Stimulated activated naive B cell treated with anti-CD40 and anti-IgM and Interleukin-4, amounts not matched to agents 10 μg/mL and 1 μg/mL and 100 μg/mL, for 72 hours (primary cell): ENCODE measurements at places on chromosomes 5 and 9.

GRCh38 chr9:117511852-117512481, 97.1 kb upstream of the ASTN2 start:
- no peak overlapping the region for H3K27ac ChIP-seq
- no peak for DNase-seq
- H3K4me3 ChIP-seq, result no peak overlapping the region

DNA sequence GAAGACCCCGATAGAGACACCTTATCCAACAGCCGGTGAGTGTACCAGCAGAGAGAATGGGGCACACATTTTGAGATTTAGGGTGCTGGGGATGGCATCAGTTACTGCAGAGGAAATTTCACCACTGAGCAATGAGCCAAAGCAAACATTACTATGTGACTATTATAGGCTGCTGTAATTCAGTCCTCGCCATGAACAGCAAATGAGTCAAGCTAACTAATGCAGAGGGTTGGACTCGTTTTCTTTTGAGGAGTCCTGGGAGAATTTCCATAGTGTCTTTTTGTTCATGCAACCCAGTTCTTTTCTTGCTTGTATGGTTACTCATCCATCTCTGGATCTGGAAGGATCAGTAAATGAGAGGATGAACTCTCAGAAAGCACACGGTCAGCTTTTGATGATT, 323.8 kb downstream of the PSAT1 start:
- H3K27ac ChIP-seq, result no peak overlapping the region
- no peak overlapping the region for H3K4me3 ChIP-seq
- H3K36me3 ChIP-seq, result no peaks in the 10 kb centered on the region
- H3K27me3 ChIP-seq, result no peaks in the 10 kb centered on the region

GRCh38 chr5:176943816-176944215, 44.7 kb upstream of the HK3 start:
- H3K4me1 ChIP-seq, result peaks cover 3% of the 10 kb centered on the region
- no peaks in the 10 kb centered on the region for H3K27me3 ChIP-seq
- H3K4me3 ChIP-seq, result no peak overlapping the region
- H3K27ac ChIP-seq, result no peak overlapping the region
- H3K36me3 ChIP-seq, result peaks cover 29% of the 10 kb centered on the region
- no peak for DNase-seq

GRCh38 chr9:110599468-110599867, 19.9 kb upstream of the SVEP1 start:
- no peak overlapping the region for H3K4me3 ChIP-seq
- peaks cover 2% of the 10 kb centered on the region for H3K4me1 ChIP-seq
- H3K27ac ChIP-seq, result no peak overlapping the region
- H3K27me3 ChIP-seq, result peaks cover 24% of the 10 kb centered on the region
- no peaks in the 10 kb centered on the region for H3K36me3 ChIP-seq
- no peak for DNase-seq

DNA sequence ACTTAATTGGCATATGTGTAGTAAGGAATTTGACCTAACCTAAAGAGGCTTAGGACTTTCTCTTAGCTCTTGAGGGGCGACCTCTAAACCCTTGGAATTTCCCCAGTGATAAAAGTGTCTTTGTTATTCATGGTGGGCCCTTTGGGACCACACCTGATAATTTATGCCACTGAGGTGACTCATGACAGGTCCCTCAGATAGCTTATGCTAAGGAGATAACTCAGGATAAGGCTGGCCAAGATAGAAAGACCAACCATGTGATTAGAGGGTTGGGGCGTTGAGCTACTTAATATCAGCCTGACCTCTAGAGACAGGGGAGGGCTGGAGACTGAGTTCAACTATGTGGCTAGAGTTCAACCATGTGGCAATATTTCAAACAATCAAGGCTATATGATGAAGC, 218.1 kb downstream of the AP3B1 start:
- H3K27me3 ChIP-seq, result no peaks in the 10 kb centered on the region
- H3K4me1 ChIP-seq, result peaks cover 19% of the 10 kb centered on the region
- no peak for DNase-seq
- H3K36me3 ChIP-seq, result peaks cover 17% of the 10 kb centered on the region
- H3K27ac ChIP-seq, result no peak overlapping the region

DNA sequence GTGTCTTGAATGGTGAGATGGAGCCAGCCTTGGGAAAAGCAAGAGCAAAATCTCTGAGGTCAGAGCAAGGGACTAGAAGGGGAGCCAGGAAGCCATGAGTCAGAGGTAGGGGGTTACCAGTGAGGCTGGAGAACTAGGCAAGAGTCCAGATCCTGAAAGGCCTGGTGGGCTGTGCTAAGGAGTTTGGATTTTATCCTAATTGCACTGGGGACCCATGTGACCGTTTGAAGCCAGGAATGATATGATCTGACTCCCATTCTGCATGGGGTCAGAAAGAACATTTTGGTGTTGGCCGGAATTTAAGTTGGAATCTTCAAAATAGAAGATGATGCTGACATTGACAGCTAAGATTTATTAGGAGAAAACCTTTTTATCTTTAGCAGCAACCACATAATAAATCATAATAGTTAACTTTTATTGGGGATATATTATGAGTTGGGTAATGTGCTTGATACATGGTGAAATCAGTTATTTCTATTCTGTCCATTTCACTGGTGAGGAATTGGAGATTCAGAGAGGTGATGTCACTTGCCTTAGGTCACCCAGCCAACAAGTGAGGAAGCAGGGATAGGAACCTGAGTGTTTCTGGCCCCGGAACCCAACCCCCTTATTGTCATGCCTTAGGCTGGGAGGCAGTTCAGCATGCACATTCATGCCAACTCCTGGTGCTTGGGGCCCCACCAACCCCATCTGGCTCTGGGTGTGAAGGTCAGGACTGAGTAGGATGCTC, 61.5 kb upstream of the RARS1 start:
- no peaks in the 10 kb centered on the region for H3K4me1 ChIP-seq
- no peak overlapping the region for H3K4me3 ChIP-seq
- DNase-seq, result no peak
- H3K27ac ChIP-seq, result no peak overlapping the region
- no peaks in the 10 kb centered on the region for H3K27me3 ChIP-seq
